ENCODE measurements at places on chromosomes 5 and 9.

DNA sequence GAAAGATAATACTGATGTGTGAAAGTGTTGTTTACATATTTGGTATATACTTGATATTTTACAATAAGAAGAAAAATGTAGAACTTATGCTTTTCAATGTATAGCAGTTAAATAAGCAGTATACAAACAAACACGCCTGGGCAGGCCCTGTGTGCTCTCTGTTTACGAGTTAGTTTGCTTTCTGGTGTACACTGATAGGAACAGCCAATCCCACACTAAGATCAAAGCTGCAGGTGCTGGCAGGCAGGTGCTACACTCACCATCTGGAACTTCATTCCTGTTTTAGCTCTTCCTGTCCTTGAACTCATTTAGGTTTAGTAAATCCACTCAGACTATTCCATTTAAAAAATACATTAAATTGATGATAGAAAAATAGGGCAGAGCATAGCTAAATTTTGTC is 614.7 kb upstream of the ST8SIA4 start:
- no peak for DNase-seq

DNA sequence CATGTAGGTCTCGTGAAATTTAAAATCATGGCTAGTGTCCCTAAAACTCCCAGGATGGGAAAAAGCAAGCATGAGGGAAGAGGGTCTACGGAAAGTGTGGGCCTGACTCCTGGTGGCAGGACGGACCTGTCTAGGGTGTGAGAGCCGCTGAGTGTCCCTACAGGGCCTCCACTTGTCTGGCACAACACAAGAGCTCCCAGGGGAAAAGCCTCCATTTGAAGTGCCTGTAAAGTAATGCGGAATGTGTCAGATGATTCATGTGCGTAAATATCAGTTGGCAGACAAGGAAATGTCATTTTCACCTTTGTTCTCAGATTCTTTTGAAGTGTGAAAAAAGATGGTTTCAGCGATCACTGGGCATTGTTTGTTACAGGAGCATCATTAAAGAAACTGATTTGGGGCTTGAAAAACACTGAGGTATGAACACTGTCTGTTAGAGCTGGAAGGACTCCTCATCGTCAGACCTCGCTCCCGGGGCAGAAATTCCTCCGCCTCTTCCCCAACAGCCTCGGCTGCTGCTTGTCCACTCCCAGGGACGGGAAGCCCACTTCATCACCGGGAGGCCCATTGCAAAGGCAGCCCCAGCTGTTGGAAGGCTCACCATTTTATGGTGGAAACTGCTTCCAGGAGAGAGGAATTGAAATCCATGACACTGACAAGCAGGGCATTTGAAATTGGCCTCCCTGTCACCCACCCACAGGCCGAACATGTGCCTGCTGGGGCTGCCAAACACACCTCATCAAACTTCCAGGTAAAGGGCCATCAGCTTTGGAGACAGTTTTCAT is 240.8 kb downstream of the FSTL4 start:
- no peak for DNase-seq

DNA sequence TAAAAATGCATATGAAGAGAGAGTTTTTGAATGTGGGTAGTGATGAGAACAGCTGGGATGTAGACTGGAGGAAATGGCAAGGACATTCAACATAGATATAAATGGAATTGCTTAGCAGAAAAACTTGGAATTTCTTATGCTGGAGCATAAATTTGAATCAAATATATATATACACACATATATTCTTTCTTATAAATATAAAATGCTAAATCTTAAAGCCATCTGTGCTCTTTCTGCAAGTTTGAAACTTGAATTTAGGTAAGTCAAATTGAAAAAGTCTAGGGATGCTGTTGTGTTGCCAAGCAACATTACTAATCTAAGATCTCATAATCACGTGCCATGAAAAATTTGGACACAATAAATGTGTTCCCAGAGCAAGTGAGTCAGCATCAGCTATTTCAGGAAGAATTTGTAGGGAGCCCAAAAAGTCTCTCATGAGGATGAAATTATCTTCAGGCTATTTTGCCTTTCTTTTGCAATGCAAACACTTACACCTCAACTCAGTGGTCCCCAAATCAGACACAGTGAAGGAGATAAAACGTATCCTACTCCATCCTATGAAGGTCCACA is 58.4 kb upstream of the ALDH1A1 start:
- DNase-seq: peak; percentile 18

GRCh38 chr5:167912941-167913665 is 378.3 kb upstream of the WWC1 start:
- no peak for DNase-seq

DNA sequence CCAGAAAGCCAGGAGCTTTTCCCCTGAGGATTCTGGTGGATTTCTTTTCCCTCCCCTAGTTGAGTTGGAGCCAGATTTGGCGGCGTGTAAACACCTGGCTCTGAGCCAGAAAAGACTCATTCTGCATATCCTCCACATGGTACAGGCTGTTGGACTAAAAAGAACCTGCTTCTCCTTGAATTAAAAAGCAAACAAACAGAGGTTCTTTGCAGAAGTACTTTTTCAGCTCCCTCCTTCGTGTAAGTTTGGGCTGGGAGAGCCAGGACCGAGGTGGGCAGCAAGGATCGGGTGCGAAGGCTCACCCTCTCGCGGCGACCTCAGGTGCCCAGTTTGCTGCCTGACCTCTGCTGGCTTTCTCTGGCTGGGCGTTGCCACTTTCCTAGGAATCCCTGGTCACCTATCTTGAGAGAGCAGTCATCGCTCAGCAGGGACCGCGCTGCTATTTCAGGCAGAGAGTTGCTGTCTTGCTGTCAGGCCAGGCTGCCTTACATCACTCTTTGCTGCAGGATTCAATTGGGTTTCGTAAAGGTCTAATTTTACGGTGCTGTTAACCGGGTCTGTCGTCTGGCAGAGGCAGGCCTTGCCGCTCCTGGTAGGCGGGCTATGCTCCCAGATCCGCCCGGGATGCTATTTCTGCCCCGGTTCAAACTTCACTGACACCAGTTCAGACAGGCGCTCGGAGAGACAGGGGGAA is 3.2 kb downstream of the PAPPA start:
- DNase-seq: no peak

DNA sequence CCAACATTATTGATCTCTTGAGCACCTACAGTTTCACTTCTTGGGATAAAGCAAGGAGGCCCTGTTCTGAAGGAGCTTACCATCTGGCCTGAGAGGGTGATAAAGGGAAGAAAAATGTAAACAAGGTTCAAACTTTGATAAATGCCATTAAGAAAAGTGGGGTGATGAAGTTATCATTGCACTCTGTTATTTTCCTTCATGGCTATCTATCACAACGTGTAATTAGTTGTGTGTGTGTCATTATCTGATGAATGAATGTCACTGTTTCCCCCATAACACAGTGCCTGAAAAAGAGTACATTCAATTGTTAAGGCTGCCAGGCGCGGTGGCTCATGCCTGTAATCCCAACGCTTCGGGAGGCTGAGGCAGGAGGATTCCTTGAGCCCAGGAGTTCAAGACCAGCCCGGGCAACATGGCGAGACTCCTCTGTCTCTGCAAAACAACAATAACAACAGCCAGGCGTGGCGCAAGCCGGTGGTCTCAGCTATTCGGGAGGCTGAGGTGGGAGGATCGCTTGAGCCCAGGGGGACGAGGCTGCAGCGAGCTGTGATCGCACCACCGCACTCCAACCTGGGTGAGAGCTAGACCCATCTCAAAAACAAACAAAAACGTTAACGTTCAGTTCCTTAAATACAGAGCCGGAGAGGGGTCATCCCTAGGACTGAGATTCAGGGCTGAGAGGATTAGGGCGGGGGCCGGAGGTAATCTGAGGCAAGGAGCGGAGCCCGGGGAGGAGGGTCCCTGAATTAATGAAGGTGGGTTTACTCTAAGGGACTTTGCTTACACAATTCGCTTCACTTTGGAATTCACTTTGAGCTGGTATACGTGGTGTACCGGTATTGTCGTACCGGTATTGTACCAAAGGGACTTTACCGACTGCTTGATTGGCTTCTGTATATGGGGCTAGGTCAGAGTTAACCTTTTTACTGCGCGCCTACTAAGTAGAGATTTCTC is 917 bp downstream of the NHP2 start:
- DNase-seq: no peak

GRCh38 chr5:52709167-52709925 is 78.4 kb upstream of the ITGA1 start:
- peak; percentile 40 for DNase-seq

DNA sequence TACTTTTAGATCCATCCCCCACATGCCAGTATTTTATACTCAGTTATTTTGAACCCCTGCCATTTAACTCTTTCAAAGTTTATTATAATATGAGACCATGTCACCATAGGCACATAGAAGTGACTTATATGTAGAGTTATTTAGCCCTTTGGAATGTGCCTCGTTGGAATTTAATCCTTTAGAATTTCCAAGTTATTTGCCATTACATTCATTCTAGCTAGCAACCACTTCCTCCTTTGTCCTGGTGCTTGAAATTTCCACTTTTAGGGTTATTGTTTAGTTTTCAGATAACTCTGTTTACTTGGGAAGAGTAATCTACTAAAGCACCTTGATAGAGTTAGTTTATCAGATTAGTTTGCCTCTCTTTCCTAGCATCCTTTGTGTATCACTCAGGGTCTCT is 82.8 kb upstream of the TLE1 start:
- DNase-seq: no peak

- DNase-seq: no peak
Measured at GRCh38 chr5:79963261-79964061, 27.6 kb downstream of the MTX3 start.

DNA sequence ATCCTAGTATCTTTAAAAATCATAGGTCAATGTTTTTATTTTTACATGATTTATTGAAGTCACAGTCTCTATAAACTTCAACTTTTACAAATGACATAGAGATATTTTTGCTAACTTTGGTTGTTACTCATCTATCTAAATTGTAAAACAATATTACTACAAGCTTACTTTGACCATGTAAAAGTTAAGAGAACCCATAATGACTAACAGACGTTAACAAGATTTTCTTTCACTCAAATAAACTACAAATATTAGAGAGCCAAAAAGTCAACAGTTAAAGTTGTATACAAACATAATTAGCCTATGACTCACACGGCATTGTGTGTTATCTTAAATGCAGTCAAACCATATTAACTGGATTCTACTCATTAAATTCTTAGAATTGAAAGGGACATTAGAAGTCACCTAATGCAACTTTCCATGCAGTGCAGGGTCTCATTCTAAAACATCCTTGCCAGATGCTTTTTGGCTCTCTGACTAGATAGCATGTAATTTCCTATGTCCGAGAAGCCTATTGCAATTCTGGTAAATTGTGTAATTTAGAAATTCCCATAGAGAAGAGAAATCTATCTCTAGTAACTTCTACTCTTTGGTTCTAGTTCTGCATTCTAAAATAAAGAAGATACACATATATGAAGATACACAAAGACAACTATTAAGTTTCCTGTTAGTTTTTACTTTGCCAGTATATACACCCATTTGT is 42.2 kb upstream of the UGT3A2 start:
- no peak for DNase-seq

- no peak for DNase-seq
Measured at GRCh38 chr5:117551236-117551635, 976.6 kb upstream of the SEMA6A start.

GRCh38 chr5:32443541-32444430 is 754 bp downstream of the ZFR start:
- DNase-seq: no peak

- DNase-seq: no peak
Measured at GRCh38 chr5:150710165-150710564, 9.3 kb upstream of the RBM22 start.

- peak; percentile 68 for DNase-seq
Measured at GRCh38 chr5:32589942-32590869, 4.8 kb downstream of the SUB1 start.

- DNase-seq: no peak
Measured at GRCh38 chr9:135139366-135139959, 52.0 kb downstream of the OLFM1 start.

DNA sequence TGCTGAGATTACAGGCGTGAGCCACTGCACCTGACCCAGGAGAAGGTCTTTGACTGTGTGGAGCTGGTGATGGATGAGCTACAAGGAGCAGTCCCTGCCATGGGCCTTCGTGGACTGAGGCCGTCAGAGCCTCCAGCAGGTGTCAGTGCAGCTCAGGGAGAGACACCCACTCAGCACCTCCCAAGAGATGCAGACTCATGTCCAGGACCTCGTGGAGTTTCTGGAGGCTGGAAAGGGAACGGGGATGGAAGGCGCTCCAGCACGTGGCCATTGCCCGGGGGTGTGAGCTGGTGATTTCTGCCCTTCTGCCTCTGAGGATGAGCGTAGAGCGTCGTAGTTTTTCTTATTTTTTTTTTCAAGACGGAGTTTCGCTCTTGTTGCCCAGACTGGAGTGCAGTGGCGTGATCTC is 9.5 kb downstream of the TOR4A start:
- DNase-seq: no peak

DNA sequence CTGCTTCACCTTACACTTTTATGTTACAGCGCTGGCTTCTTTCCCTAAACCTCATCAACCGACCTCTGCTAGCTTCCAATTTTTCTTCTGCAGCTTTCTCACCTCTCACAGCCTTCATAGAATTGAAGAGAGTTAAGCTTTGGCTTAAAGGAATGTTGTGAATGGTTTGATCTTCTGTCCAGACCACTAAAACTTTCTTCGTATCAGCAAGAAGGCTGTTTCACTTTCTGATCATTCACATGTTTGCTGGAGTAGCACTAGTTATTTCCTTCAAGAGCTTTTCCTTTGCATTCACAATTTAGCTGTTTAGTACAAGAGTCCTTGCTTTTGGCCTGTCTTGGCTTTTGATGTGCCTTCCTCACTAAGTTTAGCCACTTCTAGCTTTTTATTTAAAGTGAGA is 49.5 kb downstream of the NR3C1 start:
- peak; percentile 61 for DNase-seq

Measured in astrocyte of the cerebellum (primary cell).